Stimulated activated CD8-positive, alpha-beta memory T cell treated with anti-CD3 and anti-CD28 coated beads, Interleukin-2, amount 100 ng/mL, for 48 hours (primary cell): ENCODE measurements at places on chromosomes 4 and X.

DNA sequence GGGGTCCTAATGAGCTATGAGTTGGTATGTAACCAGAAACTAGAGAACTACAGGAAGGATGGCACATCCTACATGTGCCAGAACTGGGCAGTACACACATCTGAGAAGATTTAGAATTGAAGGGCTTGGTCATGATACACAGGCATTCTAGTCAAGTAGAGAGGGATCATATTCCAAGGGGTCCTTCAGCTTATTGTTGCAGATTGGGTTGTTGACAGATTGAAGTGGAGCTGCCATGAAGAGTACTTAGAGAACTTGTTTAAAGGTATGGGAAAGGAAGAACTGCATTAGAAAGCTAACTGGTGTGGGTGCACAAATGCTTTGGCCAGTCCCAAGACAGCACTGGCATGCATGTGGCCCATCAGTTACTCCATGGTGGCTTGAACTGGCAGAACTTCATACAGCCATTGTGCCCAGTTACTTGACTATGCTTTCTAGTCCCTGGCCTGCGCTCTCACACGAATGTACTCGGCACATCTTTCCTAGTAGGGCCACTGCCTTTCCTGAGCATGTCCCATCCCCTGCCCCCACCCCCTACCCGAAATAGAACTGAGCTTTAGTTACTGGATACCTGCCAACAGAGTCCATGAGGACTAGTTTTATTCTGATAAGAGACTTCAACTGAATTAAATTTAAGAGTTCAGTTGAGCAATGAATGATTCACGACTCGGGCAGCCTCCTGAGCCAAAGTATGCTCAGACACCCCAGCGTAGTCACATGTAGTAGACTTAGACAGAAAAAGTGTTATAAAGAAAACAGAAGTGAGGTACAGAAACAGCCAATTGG lies 64.0 kb downstream of the CCNG2 start:
- DNase-seq = no peak

DNA sequence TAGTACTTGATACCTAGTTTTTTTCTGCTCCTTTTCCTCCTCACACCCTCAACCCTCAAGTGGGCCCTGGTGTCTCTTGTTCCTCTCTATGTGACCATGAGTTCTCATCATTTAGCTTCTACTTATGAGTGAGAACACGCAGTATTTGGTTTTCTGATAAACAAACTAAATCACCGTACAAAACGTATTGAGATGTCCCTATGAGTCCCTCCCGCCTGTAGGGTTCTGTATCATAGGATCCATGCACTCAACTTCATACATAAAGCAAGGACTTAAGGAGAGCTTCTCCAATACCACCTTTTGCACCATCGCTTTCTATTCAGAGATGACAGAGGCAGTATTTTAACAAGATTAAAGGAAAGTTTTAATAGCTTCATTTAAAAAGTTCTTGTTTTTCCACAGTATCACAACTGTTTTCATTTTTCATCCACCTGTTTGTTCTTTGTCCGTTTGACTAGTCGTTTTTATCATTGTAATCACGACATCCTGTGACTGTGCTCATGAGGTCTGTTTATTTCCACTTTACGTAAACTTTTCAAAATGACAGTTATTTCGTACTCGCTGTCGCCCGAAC lies 457 bp upstream of the RAB9A start:
- no peak for DNase-seq

GRCh38 chr4:17812125-17812524 lies 1.3 kb downstream of the NCAPG start:
- DNase-seq = no peak

DNA sequence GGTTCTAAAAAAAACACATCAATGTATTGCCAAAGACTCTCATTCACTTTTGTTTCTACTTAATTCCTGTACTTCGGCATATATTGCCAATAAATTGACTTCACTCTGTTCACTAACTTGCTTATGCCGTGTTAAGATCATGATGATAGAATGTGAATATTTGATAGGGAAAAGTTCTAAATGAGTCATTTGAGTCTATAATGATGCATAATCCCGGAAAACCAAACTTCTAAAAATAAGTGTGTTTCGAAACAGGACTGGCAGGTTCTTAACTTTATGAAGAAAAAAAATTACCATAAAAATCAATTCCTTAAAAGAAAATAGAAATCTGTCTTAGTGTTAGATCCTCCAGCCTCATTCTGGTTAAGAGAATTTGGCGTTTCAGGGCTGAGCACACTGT lies 387.5 kb upstream of the FTHL17 start:
- DNase-seq = no peak

DNA sequence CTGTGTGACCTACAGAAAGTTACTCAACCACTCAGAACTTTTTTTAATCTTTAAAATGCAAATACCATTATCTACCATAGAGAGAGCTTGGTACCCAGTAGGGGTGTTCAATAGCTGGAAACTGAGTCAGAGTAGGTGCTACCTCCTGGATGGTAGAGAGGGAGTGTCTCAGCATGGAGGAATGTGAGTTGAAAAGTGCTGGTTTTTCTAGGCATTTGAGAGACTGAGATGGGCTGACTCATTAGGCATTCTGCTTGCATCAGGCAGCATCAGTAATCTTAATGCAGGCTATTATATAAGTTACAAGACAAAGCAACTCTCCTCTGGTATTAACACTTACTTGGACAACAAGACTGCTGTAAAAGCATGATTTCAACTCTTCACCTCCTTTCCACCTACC lies 70.9 kb upstream of the ARHGEF9 start:
- no peak for DNase-seq

DNA sequence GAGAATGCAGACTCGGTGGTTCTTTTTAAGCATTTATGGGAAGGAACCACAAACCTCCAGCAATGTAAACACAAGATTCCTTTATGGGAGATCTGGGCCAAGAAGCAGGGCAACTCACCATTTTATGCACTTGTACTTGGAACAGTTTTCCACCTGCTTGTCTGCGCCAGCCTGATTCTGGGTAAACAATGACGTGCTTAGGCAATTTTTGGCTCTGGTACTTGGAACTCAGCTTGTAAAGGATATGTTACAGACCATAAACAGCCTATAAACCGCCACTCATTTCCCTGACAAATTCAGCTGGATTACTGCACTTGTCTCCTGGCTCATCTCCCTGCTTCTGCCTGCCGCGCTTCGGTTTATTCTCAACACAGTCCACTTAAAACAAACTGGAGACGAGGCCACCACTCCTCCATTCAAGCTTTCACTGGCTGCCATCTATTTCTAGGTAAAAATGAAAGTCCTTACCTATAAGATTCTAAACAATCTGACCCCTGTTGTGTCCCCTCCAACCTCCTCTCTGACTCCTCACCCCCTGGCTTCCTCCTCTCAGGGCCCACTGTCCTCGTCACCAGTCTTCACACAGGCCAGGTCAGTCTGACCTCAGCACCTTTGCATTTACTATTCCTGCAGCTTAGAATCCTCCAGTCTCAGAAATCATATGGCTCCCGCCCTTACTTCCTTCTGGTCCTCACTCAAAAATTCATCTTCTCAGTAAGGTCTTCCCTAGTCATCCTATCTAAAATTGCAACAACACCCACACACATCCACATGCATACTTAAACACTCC lies 205.9 kb upstream of the GALNT7 start:
- DNase-seq = no peak

GRCh38 chrX:154354013-154354412 lies 20.4 kb downstream of the FLNA start:
- DNase-seq = no peak

DNA sequence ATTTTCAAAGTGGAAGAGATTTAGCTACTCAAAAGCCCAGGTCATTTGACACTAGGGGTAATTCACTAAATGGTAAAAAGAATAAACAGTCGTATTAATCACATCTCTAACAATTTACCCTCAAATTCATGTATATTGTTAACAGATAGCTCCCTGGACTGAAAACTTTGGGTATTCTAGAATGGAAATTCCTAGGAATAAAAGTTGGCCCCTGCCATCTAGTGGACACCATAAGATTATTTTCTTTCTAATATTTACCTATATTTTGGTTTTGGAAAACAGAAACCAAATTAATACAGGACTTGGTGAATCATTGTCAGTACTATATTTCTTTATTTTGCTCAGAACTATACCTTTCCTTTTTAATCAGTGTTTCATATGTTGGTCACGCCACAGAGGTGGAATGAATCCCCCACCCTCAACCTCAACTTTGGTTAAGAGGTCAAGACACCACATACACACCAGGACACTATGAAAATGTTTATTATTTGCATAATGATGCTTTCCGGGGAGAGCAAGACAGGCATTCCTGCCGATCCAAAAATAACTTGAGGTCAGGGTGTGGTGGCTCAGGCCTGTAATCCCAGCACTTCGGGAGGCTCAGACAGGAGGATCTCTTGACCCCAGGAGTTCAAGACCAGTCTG lies 96.2 kb upstream of the APOOL start:
- DNase-seq = no peak
